ENCODE measurements at places on chromosomes 3 and 15.

- DNase-seq: no peak
Measured at GRCh38 chr3:155342344-155342743, 48.9 kb upstream of the STRIT1 start.

DNA sequence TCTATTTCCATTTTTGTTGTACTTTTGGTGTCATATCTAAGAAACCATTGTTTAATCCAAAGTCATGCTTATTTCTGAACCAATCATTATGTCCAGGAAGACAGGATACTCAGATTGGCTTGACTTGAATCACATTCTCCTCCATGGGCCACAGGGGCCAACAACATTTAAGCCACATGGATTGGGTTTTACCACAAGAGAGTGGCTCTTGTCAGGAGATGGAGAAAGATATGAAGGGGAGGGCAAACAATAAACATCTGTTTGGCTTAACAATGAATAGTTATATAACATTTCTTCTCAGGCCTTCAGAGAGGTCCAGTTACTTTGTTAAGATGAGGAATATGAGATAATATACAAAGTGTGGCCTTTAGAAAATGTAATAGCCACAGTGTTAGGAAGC, 44.6 kb downstream of the GXYLT2 start:
- no peak for DNase-seq

- no peak for DNase-seq
Measured at GRCh38 chr3:42101481-42101880, 10.3 kb downstream of the TRAK1 start.

DNA sequence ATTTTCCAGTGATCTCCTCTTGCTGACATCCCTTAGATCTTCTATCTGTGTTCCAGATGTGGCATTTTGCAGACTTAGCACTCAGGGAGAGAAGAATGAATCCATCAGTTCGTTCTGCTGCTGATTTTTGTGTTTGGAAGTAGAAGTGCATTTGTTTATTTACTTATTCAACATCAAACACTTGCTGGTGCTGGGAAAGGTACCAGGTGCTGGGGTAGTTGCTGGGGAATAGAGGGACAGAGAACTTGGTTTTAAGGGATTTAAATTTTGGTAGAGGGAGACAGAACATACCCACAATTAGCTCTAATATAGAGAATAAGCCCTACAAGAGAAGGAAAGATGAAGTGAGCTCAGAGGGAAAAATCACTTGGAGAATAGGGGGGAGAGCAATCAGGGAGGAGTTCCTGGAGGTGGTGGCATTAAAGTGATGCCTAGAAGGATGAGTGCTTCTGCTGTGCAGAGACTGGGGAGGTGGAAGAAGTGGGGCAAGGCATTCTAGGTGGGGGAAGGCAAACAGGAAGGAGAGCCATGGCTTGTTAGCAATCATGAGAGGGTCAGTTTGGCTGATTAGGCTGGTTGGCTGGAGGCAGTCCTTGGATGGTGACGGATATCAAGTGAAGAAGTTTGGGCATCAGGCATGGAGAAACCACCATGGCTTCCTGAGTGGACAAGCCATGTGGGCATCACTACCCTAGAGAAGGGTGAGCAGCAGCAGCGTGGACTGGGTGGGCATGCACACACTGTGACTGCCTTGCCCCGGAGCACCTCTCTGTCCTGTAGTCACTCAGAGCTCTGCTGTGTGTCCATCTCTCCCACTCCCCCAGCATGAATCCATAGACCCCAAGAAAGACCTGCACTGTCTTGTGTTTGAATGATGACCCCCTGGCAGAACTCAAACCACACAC, 197.3 kb downstream of the OPA1 start:
- DNase-seq: no peak

DNA sequence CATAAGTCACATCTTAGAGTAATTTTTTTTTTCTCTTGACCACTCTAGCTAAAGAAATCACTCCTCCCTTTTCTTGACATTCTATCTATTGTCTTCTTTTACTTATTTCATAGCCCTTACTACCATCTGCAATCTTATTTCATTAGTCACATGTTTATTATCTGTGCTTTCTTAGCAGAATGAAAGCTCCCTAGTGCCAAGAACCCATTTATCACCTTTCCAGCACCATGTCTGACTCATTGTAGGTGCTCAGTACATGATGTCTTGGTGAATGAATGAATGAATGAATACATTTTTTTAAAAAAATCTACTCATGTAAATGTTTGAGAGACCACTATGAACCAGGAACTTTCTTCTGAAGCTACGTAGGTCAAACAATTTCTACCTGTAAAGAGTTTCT, 157.2 kb downstream of the CADPS start:
- no peak for DNase-seq

GRCh38 chr3:15535732-15536131, 14.2 kb upstream of the COLQ start:
- peak; percentile 87 for DNase-seq

GRCh38 chr15:93932164-93932776, 299.1 kb upstream of the MCTP2 start:
- DNase-seq: no peak

DNA sequence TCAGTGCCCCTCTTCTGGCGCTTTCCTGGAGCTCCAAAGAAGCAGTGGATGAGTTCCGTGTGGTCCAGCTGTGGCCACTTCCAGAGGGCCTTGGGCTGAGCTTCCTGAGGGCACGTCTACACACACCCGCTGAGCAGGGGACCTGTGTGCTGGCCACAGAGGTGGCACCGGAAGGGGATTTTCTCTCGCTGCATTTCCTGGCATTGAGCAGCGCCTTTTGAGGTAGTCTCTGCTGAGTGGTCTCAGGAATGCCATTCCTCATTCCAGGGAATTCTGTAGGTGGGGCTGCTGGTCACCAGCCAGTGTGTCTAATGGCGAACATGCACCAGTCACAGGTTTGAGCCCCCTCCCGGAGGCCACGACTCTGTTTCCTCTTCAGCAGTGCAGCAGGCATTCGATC, 48.1 kb downstream of the AMOTL2 start:
- DNase-seq: no peak

DNA sequence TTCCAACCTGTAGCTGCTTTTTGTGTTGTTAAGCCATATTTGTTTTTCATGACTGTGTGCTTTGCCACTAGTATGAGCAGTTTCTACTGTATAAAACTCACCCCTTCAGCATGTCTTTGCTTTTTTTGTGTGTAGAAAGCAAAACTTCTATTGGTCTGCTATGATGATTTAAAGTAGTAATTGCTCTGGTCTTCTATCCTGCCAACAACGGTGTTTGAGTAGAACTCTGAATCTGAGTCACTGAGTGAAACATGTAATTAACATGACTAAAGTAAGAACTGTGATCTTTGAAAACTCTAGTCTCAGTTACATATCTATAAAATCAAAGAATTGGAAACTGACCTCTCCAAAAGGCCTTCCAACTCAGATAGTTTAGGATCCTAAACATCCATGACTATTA, 133.6 kb downstream of the TPRG1 start:
- no peak for DNase-seq

DNA sequence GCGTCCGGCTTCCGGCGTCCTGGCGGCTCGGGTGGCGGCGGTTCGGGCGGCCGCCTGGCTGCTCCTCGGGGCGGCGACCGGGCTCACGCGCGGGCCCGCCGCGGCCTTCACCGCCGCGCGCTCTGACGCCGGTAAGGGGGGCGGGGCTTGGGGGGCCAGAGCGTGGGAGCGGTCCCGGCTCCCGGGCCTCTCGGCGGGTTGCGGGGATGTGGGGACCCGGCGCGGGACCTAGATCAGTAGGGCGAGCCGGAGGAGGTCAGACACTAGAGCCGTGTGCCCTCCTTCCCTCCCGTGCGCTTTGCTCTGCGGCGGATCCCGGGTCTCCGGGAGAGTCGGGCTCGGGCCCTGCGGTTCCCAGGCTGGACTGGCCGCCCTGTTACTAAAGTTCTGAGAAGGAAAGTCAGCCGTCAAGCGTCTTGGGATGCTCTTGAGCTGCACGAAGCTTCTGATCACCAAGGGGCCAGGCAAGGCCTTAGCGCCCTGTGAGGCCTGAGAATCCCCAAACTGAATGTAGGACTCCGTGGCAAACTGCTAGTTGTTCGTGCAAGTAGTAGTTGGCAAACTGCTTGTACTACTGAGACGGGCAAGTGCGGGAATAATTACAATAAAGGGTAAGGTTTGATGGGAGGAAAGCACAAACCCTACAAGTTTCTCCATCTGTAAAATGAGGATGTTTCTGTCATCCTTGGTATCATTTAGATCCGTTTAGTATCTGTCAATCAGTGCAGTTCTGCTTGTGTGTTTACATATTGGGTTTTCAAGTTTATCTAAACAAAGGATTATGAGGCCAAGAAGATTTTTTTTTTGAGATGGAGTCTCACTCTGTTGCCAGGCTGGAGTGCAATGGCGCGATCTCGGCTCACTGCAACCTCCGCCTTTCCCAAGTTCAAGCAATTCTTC, 587 bp downstream of the PIGX start:
- peak; percentile 55 for DNase-seq

- no peak for DNase-seq
Measured at GRCh38 chr3:188152660-188153436, 1.1 kb upstream of the LPP start.

DNA sequence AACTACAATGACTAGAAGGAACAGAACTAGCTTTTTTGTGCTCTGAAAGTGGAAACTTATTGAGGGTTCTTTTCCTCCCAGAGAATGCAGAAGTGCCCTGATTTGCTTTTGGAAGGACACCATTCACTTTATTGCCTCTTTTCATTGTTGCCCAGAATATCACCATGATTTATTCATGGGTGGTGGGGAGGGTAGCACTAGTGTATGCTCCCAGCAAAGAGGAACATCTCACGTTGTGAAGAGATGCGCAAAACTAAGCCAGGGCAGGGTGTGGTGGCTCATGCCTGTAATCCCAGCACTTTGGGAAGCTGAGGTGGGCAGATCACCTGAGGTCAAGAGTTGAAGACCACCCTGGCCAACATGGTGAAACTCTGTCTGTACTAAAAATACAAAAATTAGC, 31.4 kb downstream of the FLNB start:
- DNase-seq: no peak
